SHP77 treated with DMSO at 0.1 percent for 48 hours (cell line): ENCODE measurements at places on chromosomes 2 and 18.

DNA sequence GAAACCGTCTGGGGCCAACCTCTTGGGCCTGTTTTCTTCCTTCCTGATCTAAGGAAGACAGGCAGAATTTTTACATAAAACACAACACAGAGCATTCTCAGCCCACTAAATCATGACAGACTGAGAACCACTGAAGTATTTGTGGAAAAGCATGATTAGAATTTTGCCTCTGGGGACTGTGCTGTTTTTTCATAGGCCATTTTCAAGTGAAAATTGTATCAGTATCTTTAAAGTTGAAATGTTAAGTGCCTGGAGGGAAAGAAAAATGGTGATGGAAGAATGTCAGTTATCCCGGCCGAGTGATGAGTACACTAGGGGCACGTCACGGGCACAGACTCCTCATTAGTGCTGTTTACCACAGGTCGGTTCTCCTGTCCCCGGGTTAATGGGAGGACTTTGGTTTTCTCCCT is 36.9 kb downstream of the EHD3 start:
- DNase-seq: no peak

DNA sequence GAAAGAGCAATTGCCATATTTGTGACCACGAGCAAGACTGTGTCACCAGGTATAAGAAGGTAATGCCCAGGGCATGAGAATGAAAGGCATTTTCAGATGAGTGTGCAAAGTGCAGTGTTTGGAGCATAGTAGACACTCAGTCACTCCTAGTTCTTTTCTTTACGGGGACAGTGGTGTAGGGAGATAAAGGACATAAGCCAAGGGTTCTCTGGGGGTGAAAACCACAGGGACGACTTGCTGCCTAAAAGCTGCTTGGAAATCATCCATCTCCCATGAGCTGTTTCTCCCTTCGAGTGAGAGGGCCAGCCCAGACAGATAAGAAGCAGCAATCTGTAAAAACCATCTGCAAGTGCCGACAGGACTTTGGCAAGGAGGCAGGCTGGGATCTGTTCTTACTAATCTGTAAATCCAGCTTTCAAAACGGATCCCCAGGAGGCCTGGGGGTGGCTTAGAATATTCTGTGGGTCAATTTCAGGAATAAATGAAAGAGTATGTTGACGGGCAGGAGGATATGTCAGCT is 221.6 kb downstream of the LPIN1 start:
- DNase-seq: no peak

GRCh38 chr18:57078614-57079013 is 68.3 kb upstream of the BOD1L2 start:
- no peak for DNase-seq

- no peak for DNase-seq
These were observed 49.1 kb downstream of the ZNF638 start for GRCh38 chr2:71380665-71381064.
